Colonic mucosa (tissue), 4 donors: ENCODE measurements at places on chromosomes 7 and 10.
A peak's percentile ranks its signal among the peaks of the same experiment; 100 is the strongest.

DNA sequence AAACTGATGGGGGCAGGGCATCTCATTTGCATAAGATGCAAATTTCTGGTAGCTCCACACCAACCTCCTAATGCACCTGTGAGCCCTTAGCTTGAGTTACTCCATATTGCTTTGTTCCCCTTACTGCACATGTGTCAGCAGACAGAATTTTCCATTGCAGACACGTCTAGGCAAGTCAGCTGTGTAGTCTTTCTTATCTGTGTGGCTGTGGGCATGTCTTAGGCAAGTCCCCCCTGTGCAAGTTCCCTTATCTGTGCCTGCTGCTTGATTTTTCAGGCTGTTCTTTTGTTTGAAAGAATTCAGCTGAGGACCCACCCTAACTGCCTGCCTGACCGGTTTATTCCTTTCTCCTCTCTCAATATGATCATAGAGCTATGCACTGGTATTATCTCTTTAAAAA lies 28.5 kb upstream of the TRIM24 start:
- no peak for DNase-seq

DNA sequence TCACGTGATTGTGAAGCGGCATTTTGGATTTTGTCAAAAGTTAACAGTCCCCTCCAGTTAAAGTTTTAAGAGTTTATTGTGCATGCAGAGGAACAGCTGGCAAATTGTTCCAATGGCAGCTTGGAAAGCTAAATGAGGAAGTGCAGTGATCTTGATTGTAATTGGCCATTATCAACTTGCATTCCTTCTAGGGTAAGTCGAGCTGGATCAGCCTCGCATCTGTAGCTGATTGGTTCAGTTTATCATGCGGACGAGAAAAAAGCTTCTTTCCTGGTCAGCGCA lies 566 bp downstream of the ZNF789 start:
- peak; percentile 59 for DNase-seq

DNA sequence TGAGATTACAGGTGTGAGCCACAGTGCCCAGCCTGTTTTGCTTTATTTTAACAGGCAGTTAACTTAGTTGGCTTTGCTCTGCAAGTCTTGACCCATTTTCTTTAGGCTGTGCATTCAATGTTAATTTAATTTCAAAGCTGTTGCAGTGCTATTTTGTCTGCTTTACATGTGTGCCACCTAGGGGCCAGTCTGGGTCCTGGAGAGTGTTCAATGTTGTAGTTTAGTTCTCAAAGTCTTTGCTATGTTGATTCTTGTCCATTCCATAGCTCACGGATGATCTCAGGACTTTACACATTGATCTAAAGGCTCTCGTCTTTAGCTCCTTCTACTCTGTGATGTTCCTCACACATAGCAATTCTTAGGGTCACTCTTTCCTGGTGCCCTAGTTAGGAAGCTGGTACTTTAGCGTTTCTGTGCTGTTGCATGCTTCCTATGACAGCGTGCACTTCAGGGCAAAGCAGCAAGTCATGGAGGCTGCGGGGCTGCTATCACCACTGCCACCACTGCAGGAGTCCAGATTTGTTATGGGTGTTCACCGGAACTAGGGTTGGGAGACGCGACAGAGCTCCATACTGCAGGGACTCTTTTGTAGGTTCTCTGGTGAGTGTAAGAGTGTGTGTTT lies 16.4 kb upstream of the ABCA13 start:
- peak; percentile 81 for DNase-seq

DNA sequence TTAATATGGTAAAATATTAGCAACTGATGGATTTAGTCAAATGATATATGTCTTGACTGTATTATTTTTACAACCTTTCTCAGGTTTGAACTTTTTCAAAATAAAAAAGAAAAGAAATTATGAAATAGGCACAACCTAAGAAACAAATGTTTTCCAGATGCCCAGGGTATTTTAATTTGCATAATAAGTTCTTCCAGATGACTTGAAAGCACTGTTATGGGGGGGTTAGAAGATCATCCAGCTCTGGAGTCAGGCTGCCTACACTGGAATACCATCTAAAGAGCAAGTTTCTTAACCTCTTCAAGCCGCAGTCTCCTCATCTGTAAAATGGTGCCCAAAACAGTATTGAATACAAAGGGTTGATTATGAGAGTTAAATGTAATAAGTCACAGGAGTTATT lies 32.1 kb downstream of the CREB3L2 start:
- DNase-seq = no peak

- DNase-seq = peak; percentile 87
These were observed at the start of gene AQP1 for GRCh38 chr7:30911561-30911969. Gene AQP1 (plus strand): TSS chr7:30911853. CDS start chr7:30911910, 57 bp downstream.

DNA sequence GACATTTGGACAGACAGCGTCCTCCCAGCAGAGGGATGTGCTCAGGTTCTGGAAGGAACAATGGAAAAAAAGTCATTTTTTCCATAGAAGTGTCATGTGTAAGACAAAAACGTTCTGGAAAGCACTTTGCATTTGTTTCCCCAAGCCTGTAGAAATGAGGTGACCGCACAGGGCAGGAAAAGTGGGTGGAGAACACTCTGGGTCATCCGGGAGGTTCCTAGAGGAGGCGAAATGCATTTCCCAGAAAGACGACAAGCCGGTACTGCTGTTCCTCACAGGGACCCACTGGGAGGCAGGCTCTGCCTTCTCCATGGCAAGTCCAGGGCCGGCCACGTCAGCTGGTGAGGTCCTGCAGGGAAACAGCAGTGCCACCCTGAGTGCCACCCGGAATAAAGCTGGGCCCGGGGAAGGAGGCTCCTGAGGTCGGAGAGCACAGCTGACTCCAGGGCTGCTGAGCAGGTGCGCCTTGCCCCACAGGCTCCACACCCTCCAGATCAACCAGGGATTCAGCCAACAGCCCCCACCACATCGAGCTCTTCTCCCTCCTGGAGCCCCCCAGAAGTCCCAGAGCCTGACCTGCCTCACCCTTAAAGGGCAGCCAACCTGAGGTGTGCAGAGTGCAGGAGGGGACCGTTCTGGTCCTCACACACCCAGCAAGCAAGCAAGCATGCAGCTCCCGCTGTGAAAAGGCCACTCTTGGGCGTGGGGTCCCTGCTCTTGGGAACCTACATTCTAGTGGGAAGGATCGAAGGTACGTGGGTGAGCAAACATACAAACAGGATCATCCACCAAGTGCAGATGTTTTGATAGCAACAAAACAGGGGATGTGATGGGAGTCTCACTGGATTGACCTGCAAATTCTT lies 28.8 kb upstream of the INPP5A start:
- no peak for DNase-seq
